Uterine smooth muscle cell (primary cell): ENCODE measurements at places on chromosomes 7 and 10. TPM values are rescaled to one million over a fixed set of nuclear protein-coding genes. Genes with fewer than 3 reads are reported as not detected.

The MYL10 gene
- total RNA-seq = not detected in 2 replicates

The SLC25A40 gene
- total RNA-seq = 7.0 and 7.1 TPM in 2 replicates

The ODAD2 gene
- 3.5 and 8.4 TPM in 2 replicates for total RNA-seq

The TRIM56 gene
- 21.9 and 23.0 TPM in 2 replicates for total RNA-seq
